ENCODE measurements at places on chromosomes 6 and 20.

- DNase-seq, result no peak
Observed at GRCh38 chr6:14066782-14067406, 50.7 kb upstream of the CD83 start.

- no peak for DNase-seq
Observed at GRCh38 chr6:85574932-85575598, 18.6 kb downstream of the SNX14 start.

DNA sequence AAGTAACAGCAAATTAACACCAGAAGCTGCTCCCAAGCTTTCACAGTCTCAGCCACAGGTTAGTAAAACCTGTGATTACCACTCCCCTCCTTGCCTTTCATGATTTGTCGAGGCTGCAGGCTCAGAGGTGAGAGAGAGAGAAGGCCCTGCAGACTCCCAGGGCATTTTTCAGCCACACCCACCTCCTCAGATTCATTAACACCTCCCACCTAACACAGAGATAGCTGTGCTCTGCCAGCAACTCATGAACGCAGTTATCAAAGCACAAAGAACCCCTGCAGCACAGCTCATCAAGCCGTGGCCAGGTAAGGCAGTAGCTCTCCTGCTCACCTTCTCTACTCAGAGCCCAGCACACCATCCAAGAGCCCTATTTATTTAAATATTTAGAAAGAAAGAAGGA is 27.1 kb downstream of the F13A1 start:
- DNase-seq, result no peak

- no peak for DNase-seq
Observed at GRCh38 chr6:86937219-86938079, at the start of gene HTR1E. Gene HTR1E, plus strand, starts transcription at chr6:86937528. Its CDS starts 77,807 bp downstream, at chr6:87015335.

- DNase-seq, result peak; percentile 95
Observed at GRCh38 chr20:63553251-63553932, 567 bp upstream of the FNDC11 start.
